ENCODE measurements at places on chromosomes 2 and 18.

- no peak for DNase-seq
Measured at GRCh38 chr18:2032036-2032435, 539.3 kb downstream of the METTL4 start.

DNA sequence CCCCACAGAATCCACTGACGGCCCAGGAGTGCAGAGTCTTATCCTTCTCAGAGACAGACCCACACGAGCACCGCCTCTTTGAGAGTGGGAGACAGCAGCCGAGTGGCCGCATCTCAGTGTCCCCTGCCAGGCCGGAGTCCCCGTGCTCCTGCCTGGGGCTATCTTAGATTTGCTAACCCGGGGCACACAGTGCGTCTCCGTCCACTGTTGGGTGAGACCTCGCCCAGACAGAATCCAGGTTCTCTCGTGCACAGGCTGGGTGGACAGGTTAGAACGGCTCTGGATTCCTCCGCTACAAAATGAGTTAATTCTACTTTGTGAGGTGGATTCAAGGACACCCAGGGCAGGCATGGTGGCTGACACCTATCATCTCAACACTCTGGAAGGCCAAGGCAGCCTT is 88.3 kb downstream of the ZNF516 start:
- no peak for DNase-seq

DNA sequence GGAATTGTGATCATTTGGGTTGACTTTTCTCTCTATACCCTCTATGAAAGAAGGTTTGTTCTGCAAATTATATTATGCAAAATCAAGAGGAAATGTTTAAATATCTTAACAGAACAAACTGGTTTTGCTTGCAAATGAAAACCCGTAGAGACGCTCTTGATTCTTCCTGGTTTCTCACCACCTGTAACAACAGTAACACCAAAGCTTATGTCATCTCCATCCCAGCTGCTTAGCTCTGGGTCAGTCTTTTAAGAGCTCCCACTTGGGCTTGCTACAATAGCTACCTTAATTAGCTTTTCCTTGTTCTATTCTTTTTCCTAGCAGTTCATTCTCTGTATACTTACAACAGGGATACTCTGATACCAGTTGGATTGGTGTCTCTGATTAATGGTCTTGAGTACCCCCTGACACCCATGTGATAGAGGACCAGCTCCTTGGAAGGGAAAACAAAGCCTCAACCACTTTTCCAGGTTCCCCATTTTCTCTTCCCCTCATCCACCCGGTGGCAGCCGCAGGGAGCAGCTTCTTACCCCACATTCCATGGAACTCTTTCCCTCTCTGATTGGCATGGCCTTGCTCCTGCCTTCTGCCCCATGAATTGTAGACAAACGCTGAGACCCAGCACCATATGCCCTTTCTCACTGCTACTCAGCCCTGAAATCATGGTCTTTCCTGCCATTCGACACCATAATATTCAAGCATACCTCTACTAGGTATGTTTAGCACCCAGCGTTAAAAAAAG is 27.7 kb downstream of the TMEM182 start:
- no peak for DNase-seq

- no peak for DNase-seq
Measured at GRCh38 chr18:35491700-35492077, 6.1 kb downstream of the INO80C start.

DNA sequence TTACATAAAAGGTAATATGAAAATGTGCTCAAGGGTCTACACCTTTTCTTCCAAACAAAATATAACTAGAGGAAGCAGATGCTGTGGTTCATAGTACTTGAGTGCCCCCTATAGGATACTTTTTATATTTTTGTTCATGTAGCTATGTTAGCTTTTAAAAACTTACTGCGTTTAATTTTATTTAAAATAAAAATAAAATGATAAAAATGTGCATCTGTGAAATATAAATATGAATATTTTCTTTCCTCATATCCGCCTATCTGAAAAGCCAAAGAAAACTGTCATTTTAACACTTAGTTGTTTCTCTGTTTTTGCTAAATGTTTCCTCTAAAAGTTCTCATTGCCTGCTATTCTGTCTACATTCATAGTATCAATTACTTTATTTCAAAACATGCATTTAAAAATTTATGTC is 9.6 kb upstream of the LRP1B start:
- no peak for DNase-seq

DNA sequence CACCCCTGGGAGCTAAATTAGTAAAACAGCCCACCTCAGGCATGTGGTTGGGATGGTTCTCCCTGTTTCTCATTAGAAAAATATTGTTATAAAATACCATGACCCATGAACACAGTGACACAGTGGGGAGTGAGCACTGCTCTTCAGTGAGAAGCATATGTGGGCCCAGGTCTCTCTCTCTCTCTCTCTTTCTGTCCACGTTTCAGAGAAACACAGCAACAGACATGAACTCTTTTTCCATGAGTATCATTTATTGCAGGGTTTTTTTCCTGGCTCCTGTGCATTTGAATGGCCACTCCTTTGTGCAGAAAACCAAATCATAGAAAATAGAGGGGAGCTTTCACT is 41.2 kb downstream of the CYRIA start:
- no peak for DNase-seq

DNA sequence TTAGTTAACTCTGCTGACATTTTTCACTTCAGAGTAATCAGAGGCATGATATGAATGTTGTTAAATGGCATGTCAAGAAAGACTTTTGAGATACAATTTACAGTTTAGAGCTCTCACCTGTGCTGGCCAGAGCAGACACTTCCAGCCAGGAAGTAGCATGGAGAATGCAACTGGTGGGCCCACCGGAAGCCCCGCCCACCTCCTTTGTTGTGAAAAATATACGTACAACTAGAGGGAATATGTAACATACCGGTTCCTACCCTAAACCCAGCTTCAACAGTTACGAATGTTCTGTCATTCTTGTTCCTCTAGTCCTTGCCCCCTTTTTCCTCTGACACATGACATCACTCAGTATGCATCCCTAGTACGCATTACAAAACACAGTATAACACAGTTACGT is 70.2 kb upstream of the ITM2C start:
- DNase-seq, result no peak
